ENCODE measurements at places on chromosomes 6 and 20.

- DNase-seq, result no peak
Observed at GRCh38 chr20:8344631-8345030, 212.6 kb downstream of the PLCB1 start.

GRCh38 chr6:64213697-64214096 lies 578.1 kb downstream of the PHF3 start:
- no peak for DNase-seq

- no peak for DNase-seq
Observed at GRCh38 chr6:87944541-87944954, 103.1 kb upstream of the SPACA1 start.

DNA sequence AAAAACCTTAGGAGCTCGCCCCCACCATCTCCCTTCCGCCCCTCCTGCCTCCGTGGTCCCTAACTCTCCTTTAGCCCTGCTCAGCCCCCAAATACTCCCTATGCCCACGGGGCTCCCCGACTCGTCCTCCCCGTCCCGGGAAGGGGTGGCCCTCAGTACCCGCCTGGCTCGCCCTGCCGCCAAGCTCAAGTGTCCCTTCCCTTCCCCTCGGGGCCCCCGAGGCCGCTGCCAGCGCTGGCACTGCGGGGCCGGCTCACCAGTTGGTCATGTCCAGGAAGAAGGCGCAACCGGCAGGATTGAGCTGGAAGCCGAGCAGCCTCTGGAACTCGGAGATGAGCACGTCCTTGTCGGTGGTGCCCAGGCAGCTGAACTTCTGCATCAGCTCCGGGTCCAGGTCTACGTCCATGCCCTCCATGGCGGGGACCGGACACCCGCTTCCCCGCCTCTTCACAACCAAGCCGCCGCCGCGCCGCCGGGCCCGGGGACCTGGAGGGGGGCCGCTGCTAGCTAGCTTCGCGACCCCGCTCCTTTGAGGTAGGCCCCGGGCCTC lies 303 bp downstream of the ILRUN start:
- DNase-seq, result no peak

- DNase-seq, result no peak
Observed at GRCh38 chr6:139597771-139598755, 223.6 kb upstream of the CITED2 start.
